ENCODE measurements at places on chromosomes 5 and 9.

DNA sequence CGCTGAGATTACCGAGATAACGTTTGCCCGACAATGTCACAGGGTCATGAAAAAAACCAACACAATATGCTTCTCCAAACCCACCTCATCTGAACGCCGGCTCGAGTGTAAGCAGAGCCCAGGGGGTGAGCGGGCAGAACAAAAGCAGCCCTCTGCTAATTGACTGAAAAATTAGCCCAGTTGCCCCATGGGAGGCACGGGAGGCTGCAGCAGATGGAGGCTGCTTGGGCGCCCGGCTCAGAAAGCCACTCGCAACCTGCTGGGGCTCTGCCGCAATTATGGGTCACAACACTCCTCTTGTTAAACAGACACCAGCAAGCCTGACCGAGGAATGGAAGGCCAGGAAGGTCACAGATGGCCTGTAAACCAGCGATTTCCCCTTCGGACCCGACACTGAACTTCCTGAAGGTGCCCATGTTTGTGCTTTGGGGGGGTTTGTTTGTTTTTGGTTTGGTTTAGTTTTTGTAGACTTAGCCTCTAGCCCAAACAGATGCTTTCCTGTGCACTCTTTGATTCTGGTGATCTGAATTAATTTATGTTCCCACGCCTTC lies 104.6 kb upstream of the IRX1 start:
- no peak for DNase-seq

DNA sequence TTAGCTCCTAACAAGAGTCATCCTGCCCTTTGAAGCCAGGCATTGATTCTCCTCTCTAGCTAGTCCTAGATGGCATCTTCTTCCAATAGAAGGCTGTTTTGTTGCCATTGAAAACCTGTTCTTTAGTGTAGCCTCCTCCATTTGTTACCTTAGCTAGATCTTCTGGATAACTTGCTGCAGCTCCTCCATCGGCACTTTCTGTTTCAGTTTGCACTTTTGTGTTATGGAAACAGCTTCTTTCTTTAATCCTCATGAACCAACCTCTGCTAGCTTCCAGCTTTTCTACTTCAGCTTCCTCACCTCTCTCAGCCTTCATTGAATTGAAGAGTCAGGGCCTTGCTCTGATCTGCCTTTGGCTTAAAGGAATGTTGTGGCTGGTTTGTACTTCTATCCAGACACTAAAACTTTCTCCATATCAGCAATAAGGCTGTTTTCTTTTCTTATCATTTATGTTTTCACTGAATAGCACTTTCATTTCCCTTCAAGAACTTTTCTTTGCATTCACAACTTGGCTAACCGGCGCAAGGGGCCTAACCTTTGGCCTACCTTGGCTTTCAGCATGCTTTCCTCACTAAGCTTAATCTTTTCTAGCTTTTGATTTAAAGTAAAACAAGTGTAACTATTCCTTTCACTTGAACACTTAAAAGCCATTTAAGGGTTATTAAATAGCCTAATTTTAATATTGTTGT lies 166.5 kb upstream of the SLC12A2 start:
- no peak for DNase-seq

DNA sequence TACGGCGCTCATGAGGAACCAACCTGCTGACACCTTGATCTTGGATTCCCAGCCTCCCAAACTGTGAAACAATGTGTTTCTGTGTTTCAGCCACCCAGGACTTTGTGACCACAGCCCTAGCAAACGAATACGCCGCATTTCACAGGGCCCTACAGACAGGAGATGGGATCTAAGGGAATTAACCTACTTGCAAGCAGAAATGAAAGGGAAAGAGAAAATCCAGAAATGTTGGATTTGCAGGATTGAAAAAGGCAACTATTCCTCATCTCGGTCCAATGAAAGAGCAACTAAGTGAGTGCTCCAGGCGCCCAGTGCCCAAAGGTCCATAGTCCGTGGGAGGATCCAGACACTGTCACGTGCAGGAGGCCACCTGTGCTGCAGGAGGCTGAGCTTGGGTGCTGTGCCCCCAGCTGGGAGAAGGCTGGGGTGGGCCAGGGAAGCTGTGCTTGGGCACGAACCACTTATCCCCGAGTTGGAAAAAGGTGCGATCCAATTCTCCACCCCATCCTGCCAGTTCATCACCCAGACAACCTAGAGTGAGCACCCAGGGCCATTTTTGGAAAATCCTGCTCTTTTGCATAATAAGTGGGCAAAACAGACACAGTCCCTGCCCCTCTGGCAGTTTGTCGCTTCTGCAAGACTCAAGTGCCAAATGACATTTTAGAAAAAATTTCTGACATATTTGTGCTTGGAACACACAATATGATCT lies 177.9 kb downstream of the C9orf50 start:
- DNase-seq = no peak

GRCh38 chr9:136232969-136233368 lies 12.6 kb downstream of the QSOX2 start:
- DNase-seq = no peak

DNA sequence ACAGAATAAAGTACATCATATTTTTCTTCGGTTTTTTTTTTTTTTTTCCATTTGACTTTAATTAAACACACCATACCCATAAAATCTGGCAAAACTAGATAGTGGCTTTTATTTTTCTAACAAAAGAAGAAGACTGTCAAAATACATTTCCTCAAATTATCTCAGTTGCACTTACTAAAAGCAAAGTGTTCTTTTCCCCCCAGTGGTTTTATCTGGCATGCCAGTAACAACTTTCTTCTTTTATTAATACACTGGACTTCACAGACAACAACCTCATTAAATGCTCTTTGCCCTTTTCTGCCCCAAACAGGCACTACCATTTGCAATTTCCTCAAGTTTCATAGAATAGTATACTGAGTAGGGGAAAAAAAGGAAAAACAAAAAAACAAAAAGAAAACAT lies 1792.3 kb downstream of the EFNA5 start:
- DNase-seq = peak; percentile 39

GRCh38 chr5:104914536-104915070 lies 1352.0 kb upstream of the NUDT12 start:
- no peak for DNase-seq

- DNase-seq = no peak
Measured at GRCh38 chr5:150642567-150642927, 2.1 kb downstream of the SYNPO start.

GRCh38 chr5:131285703-131286399 lies 22.0 kb downstream of the CDC42SE2 start:
- peak; percentile 41 for DNase-seq

GRCh38 chr9:129284607-129285291 lies 106.7 kb upstream of the IER5L start:
- DNase-seq = no peak

DNA sequence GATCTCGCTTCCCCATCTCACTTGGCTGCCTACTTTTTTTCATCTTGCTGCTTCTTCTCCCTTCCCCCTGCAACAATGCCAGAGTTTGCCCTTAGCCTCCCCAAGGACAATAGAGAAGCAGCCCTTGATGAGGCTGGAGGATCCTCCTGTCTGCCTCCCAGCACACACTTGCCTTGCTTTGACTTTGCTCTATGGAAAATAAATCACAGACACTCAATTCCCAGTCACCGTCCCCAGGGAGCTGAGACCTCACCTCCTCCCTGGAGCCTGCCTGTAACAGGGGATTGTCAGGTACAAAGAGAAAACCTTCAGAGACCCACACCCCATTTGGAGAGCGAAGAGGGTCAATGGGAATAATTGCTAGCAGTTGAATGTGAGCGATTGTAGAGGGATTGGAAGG lies 242.1 kb upstream of the ZNF462 start:
- no peak for DNase-seq

- DNase-seq = peak; percentile 48
Measured at GRCh38 chr9:87422999-87423398, 74.7 kb upstream of the DAPK1 start.

GRCh38 chr5:10502130-10502529 lies 60.5 kb downstream of the ROPN1L start:
- no peak for DNase-seq

DNA sequence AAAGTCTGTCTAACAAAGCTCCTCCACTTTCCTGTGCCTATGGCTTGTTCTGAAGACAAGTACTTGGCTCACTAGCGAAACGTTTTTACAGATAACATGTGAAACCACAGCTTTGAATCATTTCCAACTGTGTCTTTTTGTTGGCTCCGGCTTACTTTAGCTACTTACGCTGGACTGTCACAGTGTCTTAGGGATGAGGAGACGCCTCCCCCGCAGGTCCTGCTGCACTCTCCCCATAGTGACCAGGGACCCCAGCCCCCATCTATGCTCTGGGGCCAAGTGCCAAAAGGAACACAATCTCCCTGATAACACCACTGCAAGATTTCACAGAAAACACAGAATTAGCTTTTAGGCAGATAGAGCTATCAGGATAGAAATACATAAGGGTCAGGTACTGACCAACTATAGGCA lies 219.1 kb downstream of the ADAMTS6 start:
- DNase-seq = peak; percentile 96

- DNase-seq = no peak
Measured at GRCh38 chr5:165712011-165712410, 2206.6 kb downstream of the MAT2B start.

Data from OCI-M1 (cell line).